ENCODE measurements at places on chromosomes 7 and 10.

DNA sequence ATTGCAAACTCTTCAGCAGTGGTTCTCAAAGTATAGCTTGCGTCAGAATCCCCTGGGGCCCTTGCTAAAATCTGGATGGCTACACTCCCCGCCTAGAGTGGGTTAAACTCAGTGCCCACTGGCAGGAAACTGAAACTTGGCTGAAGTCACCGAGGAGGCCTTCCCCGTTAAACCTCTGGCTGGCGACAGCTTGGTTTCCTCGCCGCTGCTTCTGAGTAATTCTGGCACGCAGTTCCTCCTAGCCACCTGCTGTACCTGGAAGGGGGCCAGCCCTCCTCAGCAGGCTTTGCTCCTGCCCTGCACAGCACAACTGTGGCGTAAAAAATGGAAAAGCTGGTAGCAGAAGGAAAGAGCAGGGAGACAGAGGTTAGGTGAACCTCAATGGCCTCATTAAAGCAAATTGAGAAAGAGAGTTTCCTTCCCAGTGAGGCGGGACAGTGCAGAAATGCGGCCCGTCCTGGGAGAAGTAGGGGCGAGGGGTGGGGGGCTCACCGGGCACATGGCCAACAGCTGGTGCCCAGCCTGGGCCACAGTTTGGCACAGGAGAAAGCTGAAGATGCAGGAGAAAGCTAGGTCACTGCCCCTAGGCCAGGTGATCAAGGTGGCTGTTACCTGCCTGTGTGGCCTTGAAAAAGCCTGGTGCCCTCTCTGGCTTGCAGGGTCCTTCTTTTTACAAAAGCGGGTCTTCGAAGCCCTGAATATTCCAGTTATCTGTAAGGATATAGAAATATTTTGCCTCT, 46.6 kb downstream of the ALOX5 start:
- peak; percentile 81 for DNase-seq

GRCh38 chr7:46682836-46683624, 762.0 kb upstream of the IGFBP3 start:
- DNase-seq, result peak; percentile 44

- DNase-seq, result no peak
Observed at GRCh38 chr10:126061526-126061925, 165.2 kb downstream of the FANK1 start.

- no peak for DNase-seq
Observed at GRCh38 chr10:34880817-34881216, 65.7 kb upstream of the PARD3 start.

DNA sequence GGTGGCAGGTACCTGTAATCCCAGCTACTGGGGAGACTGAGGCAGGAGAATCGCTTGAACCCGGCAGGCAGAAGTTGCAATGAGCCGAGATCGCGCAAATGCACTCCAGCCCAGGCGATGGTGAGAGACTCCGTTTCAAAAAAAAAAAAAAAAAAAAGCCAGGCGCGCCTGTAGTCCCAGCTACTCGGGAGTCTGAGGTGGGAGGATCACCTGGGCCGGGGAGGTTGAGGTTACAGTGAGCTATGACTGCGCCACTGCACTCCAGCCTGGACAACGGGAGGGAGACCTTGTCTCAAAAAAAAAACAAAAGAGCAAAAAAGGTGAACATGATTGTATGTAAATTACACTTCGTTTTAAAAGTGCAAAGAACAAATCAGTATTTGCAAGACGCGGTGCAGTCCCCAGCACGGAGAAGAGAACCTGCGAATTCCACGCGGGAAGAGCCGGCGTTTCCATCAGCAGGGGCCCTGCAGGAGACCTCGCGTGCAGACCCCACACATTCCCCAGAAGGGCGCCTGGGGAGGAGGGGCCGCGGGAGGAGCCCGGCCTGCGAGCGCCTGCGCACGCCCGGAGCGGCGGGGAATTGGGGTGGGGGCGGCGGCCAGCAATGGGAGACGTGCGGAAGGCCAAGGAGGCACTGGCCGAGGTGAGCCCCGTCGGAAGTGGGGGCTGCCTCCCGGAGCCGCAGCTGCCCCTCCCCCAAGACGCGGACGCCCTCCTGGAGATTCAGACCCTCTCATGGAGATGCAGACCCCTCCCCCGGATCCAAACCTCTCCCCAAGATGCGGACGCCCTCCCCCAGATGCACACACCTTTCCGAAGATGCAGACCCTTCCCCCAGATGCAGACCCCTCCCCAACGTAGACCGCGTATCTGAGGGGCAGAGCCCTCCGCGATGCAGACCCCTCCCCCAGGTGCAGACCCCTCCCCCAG, 16.7 kb upstream of the SUN1 start:
- DNase-seq, result no peak

- DNase-seq, result no peak
Observed at GRCh38 chr10:59104186-59104585, 72.3 kb upstream of the PHYHIPL start.

- DNase-seq, result peak; percentile 54
Observed at GRCh38 chr10:78688901-78689583, 379.7 kb upstream of the ZMIZ1 start.

- no peak for DNase-seq
Observed at GRCh38 chr7:73830681-73831583, at the start of gene CLDN4. Gene CLDN4, plus strand, starts transcription at chr7:73830996. Its CDS starts 206 bp downstream, at chr7:73831202.

GRCh38 chr10:120702032-120702431, 149.1 kb upstream of the WDR11 start:
- DNase-seq, result no peak

DNA sequence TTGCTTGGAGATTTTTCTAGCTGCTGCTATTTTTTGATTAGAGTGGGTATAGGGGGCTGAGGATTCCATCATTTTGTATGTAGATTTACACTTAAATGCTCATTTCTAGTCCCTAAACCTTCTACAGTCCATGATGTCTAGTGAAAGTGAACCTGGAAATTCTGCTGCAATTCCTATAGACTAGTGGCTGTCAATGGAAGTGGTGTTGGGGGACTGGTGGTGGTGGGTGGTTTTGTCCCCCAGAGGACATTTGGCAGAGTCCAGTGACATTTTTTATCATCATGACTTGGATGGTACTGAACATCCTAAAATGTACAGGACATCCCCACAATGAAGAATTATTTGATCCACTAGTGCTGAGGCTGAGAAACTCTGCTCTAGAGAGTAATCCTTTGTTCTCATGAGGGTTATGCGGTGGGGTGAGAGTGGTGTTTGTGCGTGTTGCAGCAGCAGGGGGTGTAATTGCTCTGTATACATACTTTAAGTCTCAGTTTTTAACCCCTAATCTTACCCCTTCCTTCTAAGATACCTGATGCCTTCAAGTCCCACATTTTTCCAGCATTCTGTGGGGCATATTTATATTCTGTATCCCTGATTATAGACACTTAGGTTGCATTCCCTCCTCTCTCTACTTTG, 35.0 kb downstream of the KIF11 start:
- DNase-seq, result peak; percentile 13

- DNase-seq, result no peak
Observed at GRCh38 chr7:91378131-91378530, 113.9 kb downstream of the FZD1 start.

DNA sequence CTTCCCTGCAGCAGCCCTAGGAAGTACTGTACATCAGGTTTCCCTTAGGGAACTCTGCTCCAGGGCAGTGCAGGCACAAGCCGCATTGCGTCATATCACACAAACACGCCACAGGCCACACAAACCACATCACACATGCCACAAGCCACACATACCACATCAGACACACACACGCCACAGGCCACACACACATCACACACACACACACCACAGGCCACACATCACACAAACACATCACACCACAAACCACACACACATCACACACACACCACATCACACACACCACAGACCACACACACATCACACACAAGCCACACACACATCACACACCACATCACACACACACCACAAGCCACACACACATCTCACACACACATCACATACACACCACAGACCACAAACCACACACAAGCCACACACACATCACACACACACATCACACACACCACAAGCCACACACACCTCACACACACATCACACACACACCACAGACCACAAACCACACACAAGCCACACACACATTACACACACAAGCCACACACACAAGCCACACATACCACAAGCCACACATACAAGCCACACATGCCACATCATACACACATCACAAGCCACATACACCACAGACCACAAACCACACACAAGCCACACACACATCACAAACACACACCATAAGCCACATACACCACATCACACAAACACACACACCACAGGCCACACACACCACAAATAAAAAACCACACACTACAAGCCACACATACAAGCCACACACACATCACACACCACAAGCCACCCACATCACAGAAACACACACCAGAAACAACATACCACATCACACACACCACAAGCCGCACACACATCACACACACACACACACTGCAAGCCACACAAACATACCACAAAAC, 53.4 kb downstream of the TMEM209 start:
- DNase-seq, result peak; percentile 35

DNA sequence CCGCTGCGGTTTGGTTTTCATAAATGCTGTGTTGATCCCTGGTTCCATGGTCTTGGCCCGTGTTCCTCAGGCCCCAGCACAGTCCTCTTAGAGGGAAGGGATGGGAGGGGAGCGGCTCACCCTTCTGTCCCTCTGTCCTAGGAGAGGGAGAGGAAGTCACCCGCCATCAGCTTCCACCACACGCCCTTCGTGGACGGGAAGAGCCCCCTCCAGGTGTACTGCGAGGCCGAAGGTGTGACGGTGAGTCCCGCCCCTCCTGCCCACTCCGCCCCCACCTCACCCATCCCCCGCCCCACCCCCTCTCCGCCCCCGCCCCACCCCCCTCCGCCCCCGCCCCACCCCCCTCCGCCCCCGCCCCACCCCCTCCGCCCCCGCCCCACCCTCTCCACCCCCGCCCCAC, 37.5 kb upstream of the DPYSL4 start:
- no peak for DNase-seq

DNA sequence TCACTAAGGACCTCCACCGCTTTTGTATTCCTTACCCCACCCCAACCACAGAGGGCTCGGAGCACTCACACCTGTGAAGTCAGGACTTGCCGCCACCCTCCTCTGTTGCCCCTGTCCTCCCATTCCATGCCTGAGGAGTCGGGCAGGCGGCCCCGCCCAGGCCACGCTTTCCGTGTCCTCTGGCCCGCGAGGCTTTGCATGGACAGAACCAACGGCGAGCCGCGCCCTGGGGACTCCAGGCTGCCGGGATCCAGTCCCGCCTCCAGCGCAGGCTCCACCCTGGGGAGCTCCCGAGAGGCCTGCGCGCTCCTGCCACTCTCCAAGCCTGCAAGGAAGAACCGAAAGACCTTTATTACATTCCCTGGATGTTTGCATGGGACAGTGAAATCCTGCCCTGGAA, 366.4 kb upstream of the POM121L12 start:
- DNase-seq, result no peak

- no peak for DNase-seq
Observed at GRCh38 chr10:88312855-88313254, 270.3 kb downstream of the RNLS start.

DNA sequence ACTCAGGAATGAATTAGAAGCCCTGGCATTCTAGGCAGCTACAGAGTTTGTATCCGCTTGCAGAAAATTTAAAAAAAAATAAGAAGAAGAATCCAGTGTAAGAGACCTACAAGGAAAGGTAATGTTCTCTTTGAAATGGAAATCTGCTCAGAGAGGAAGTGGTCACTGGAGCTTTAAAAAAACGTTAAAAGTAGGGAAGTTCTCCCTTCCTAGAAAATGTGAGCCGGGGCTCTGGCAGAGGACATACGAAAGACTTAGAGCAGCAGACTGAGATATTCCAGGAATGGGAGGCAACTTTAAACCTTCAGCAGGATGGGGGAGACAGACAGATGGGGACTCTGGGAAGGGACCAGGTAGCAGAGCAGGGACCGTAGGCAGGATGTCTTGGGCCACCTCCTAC, 149.4 kb upstream of the NPS start:
- DNase-seq, result no peak

DNA sequence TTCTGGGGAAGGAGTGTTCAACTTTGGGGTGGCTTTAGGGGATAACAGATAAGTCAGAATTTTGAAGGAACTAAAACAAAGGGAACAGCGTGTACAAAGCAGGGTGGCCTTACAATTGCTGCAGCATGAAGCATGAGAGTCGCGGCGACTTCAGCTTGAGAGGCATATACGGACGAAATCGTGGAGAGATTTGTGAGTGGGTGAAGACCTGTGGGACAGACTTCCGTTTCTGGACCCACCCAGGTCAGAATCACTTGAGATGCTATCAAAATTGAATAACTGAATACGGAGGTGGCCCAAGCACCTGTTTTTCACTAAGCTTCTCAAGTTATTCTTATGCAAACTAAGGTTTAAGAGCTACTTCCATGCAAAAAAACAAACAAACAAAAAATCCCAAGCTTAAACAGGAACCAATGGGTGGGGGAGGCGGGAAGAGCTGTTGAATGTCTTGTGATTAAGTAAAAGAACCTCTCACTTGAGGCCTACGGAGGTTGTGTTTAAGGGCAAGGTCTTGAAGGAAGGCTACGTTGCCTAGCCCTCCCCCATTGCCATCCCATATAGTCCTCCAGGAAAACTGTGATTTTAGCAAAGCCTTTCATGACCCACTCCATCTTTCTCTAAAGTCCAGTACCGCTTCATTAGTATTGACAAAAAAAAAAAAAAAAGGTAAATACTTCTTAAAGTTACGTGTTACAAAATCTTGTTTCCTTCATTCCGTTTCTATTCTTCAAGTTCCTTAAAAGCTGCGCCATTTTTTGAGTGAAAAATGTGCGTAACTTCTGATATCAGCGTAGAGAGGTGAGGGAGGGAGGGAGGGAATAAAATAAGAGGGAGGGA, 1.3 kb upstream of the TRIM24 start:
- DNase-seq, result no peak

GRCh38 chr10:88508796-88509195, 74.3 kb downstream of the RNLS start:
- DNase-seq, result no peak

DNA sequence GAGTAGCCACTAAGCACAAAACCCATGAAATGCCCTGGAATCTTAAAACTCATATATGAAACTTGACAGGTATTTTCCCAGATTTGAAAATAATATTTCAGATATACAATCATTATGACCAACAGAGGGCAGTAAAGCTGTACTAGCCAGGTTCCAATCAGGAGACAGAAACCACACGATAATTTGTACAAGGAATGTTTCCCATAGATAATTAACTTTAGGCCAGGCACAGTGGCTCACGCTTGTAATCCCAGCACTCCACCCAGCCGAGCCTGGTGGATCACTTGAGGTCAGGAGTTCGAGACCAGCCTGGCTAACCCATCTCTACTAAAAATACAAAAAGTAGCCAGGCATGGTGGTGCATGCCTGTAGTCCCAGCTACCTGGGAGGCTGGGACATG, 31.0 kb upstream of the NUB1 start:
- DNase-seq, result peak; percentile 38

GRCh38 chr10:128063736-128064107, 62.5 kb downstream of the MKI67 start:
- DNase-seq, result no peak

All from cardiac fibroblast (primary cell).